PC-3 (cell line): ENCODE measurements at places on chromosomes 2 and 18. TPM values are rescaled to one million over a fixed set of nuclear protein-coding genes. Genes with fewer than 3 reads are reported as not detected.
A peak's percentile ranks its signal among the peaks of the same experiment; 100 is the strongest.

Gene DTNA
- 7.8 and 11.6 TPM in 2 replicates for total RNA-seq

Gene NRP2
- total RNA-seq = 18.3 and 19.9 TPM in 2 replicates

Gene LYG2
- total RNA-seq = not detected in 2 replicates

Gene ASIC4
- 0.11 TPM in 1 of 2 replicates, not detected in the other for total RNA-seq

DNA sequence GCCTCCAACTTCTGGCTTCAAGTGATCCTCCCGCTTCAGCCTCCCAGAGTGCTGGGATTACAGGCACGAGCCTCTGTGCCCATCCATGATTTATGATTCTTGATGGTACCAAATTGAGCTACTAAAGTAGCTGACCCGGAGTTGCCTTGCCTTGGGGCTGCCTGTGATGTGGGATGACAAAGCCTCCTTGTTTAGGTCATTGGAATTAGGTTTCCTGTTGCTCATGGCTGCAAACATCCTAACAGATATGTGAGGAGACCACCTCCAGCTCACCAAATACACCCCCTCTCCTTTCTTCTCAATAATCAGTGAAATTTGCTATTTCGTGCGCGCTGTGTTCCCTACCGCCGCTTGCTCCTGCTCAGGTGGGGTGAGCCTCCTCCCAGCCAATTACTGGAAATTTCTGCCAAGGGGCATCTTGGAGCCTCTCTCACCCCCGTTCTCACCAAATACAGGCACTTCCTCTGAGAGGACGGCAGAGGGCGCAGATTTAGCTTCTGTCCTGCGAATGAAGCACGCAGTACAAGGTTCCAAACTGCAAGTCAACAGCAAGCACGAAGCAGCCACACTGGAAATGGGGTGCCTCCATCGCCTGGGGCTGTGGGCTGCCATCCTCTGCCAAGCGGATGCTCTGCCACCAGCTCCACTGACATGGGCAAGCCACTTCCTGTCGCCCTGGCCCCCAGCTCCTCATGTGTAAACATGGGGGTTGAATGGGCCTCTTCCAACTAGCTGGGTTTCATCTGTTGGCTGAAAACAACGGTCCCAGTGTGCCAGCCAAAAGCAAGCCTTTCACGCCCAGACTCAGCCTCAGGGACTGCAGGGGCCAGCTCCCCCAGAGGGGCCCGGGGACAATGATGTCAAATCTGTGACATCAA is 71.7 kb downstream of the NCAPH start:
- DNase-seq = peak; percentile 81

DNA sequence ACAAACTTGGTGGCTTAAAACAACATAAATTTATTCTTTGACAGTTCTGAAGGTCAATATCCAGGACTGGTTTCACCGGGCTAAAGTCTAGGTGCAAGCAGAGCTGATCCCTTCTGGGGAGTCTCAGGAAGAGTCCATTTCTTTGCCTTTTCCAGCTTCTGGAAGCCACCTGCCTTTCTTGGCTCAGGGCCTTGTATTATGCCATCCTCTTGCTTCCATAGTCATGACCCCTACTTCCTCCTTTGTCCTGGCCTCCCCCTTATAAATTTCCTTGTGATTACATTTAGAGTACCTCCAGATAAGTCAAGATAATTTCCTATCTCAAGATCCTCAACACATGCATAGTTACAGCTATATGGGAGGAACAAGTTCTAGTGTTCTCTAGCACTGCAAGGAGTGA is 1089.5 kb downstream of the LRP1B start:
- DNase-seq = no peak

- no peak for DNase-seq
Observed at GRCh38 chr2:70935468-70936164, at the start of gene ATP6V1B1. Gene ATP6V1B1, plus strand, starts transcription at chr2:70935900. Its CDS starts 55 bp downstream, at chr2:70935955.

GRCh38 chr2:180625006-180625844 is 355.2 kb upstream of the UBE2E3 start:
- DNase-seq = peak; percentile 61

- no peak for DNase-seq
Observed at GRCh38 chr2:200314976-200315567, 8.6 kb downstream of the SPATS2L start.

DNA sequence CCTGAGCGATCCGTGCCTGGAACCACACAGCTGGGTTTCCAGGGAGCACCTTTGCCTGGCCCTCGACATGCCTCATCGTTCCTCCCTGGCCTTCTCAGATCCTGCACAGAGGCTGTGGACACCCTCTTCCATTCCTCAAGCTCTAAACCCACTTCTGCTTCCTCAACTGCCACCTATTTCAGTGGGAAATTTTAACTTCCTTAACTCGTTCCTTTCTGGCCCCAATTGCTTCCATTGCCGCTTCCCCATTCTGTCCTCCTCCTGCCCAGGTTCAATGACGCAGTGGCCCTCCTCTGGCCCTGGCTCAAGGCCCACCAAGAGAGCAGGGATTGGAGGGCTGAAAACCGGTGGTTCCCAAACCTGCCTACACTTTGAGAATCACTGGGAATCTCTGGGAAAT is 4.8 kb upstream of the B3GNT7 start:
- no peak for DNase-seq

GRCh38 chr2:14628901-14629300 is 3.6 kb upstream of the LRATD1 start:
- DNase-seq = peak; percentile 44

DNA sequence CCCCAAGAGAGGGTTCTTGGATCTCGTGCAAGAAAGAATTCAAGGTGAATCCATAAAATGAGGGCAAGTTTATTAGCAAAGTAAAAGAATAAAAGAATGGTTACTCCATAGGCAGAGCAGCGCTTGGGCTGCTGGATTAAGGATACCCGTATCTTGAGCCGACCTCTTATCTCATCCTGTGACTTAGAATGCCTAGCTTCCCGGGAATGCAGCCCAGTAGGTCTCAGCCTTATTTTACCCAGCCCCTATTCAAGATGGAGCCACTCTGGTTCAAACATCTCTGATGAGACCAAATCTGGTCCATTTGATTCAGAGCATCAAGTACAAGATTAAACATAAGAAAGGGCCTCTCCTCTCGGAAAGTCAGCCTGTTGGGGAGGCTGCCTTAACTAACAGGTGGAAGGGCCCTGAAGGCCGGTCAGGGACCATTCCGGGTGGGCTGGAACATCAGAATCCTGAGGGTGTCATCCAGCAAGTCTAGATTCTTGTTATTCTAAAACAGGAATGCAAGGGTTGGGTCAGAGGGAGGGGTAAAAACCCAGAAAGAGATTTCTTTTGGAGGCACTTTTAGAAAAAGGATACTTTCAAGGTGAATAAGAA is 5.8 kb downstream of the PSD4 start:
- DNase-seq = no peak

DNA sequence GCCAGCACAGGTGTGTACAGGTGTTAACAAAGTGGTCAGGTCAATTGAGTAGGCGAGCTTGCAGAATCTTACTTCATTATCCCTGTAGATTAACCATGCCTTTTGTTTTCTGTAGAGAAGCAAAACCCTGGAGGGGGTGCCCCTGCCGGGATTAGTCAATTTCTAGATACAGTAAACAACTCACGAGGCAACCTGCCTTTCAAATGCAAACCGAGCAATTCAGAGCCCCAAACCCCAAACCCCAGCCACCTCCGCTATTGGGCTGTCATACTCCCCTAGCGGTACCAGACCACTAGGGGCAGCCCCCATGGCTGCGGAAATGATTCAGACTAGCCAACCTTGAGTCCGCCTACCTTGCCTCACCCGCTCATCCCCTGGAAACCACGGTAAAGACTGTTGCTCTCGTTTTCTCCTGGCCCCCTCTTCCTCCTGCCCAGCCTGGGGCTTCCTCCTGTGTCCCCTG is 61.4 kb upstream of the KIF5C start:
- DNase-seq = no peak
